ENCODE measurements at places on chromosomes 1 and 21.

DNA sequence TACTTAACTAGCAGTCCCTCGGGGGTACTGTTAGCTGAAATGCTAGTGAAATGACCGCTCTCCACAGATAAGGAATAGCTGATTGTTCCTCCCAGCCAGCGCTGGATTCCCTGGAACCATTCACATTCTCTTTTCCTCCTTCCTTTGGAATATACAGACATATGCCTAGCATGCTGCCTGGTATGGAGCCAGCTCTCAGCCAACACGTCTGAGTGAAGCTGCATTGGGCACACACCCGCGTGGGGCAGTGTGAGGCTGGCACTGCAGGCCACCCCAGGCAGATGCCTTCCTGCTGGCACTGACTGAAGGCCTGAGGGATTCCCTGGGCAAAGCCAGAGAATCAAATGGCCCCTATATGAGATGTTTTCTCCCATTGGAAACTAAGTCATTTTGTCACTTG is 66.7 kb downstream of the TLR5 start:
- no peak for DNase-seq

DNA sequence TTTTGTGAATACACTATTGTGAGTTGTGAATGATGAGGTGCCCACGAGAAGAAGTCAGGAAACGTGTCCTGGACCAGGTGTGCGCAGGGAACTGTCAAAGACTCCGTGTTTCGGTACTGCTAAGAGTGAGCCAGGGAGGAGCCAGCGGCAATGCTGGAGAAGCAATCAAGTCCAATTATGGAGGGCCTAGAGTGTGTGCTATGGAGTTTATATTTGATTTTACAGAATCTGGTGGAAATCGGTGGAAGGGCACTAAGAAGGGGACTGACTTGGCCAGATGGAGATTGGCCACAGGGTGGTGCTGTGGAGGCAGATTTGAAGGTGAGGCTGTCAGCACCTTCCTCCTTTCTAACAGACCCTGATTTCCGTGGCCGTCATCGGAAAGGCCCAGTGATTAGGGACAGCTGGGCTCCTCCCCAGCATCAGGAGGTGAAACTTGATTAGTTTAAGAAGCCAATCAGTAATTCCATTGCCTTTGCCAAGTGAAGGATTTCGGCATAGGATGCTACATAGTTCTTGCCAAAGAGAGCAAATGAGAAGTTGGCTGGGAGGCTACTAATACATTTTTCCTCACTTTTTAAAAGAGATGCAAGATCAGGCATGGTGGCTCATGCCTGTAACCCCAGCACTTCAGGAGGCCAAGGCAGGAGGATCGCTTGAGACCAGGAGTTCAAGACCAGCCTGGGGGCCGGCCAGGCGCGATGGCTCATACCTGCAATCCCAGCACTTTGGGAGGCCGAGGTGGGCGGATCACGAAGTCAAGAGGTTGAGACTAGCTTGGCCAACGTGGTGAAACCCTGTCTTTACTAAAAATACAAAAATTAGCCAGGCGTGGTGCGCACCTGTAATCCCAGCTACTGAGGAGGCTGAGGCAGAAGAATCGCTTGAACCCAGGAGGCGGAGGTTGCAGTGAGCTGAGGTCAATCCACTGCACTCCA is 7.0 kb downstream of the PTCH2 start:
- DNase-seq = peak; percentile 83

DNA sequence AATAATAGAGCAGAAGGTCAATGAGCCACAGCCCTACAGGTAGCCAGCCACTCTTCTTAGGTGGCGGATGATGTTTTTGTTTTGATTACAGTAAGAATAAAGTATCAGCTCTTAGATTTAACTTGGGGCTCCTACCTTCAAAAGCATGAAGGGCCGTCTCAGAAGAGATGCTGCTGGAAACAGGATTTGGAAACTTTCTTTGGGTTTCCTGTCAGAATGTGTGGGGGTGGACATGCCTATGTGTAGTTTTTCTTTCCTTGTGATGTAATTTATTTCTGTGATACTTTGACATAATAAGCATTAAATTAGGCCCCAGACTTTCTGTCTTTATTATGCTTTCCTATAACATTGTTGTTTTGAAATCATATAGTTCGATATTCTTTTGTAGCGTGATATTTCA is 1.5 kb downstream of the RAP1A start:
- no peak for DNase-seq

GRCh38 chr21:18940791-18941190 is 537.2 kb upstream of the TMPRSS15 start:
- no peak for DNase-seq

GRCh38 chr1:22855668-22856606 is 116.7 kb downstream of the LACTBL1 start:
- DNase-seq = peak; percentile 31

DNA sequence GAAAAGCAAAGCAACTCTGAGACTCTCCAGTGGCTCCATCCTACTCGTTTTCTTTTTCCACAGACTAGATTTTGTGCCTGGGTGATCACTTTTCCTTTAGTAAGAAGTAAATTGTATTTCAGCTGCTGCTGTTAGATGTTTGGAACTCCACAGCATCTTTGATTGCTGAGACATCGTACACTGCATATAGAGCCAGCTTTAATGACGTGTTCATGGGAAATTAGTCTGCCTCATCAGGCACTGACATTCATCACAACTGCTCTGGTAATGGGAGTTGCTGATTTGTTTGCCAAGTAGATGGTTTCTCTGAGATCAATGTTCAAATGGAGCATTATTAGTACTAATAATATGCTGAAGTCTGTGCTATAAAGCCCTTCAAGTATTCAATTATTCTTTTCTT is 573.8 kb upstream of the NR5A2 start:
- no peak for DNase-seq

GRCh38 chr1:166671627-166672026 is 167.6 kb upstream of the POGK start:
- no peak for DNase-seq

GRCh38 chr1:240293706-240294105 is 202.0 kb downstream of the FMN2 start:
- DNase-seq = no peak

GRCh38 chr1:15172405-15173259 is 19.1 kb downstream of the TMEM51 start:
- no peak for DNase-seq

GRCh38 chr1:71566413-71566812 is 485.6 kb upstream of the ZRANB2 start:
- no peak for DNase-seq

GRCh38 chr21:26457817-26458216 is 115.3 kb downstream of the CYYR1 start:
- no peak for DNase-seq

DNA sequence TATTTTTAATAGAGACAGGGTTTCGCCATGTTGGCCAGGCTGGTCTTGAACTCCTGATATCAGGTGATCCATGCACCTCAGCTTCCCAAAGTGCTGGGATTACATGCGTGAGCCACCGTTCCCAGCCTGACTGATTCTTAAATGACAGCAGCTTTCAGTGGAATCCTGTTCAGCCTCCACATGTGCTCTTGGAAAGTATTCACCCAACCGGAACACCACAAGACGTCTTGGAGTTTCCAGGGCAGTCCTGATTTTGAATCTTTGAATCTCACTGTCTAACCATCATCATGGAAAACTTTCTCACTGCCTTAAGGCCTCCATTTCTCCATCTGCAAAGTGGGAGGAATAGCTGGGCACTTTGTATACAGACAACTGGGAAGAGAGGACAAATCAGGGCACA is 58.1 kb upstream of the ITPKB start:
- no peak for DNase-seq

DNA sequence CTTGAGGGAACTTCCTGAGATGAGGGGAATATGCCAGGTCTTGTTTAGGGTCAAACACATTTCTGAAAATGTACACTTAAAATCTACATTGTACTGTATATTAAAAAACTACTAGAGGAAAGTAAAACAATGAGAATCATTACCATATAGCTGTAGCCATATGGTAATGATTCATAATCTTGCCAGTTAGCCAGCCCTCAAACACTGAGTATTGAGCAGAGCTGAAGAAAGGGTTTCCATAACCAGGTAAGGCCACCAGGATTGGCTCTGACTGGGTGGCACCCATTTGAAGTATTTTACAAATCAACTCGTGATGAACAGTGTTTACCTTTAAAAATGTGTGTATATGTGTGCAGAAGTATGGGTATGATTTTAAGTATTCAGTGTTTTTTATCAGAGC is 226.7 kb downstream of the SLC45A1 start:
- DNase-seq = no peak

DNA sequence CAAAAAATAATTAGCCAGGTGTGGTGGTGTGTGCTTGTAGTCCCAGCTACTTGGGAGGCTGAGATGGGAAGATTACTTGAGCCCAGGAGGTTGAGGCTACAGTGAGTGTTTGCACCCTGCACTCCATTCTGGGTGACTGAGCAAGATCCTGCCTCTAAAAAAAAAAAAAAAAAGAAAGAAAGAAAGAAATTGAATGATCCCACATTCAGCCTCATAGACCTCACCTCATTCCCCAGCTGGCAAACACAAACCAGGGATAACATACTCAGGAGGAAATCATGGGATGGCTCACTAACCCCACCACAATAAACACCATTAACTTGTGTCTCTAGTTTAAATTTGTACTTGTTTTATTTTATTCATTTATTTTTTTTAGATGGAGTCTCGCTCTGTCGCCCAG is 8.5 kb downstream of the ENSA start:
- no peak for DNase-seq

- no peak for DNase-seq
Measured at GRCh38 chr1:40971966-40972365, 7.5 kb upstream of the CTPS1 start.

- DNase-seq = no peak
Measured at GRCh38 chr1:20721117-20722061, 3.6 kb upstream of the KIF17 start.

- no peak for DNase-seq
Measured at GRCh38 chr1:183103577-183103976, 80.4 kb downstream of the LAMC1 start.

GRCh38 chr1:111628153-111628552 is 8.6 kb downstream of the RAP1A start:
- DNase-seq = no peak

GRCh38 chr1:27058966-27059669 is 46.5 kb upstream of the TENT5B start:
- DNase-seq = peak; percentile 85

- no peak for DNase-seq
Measured at GRCh38 chr1:39866767-39867166, 16.5 kb downstream of the TRIT1 start.

DNA sequence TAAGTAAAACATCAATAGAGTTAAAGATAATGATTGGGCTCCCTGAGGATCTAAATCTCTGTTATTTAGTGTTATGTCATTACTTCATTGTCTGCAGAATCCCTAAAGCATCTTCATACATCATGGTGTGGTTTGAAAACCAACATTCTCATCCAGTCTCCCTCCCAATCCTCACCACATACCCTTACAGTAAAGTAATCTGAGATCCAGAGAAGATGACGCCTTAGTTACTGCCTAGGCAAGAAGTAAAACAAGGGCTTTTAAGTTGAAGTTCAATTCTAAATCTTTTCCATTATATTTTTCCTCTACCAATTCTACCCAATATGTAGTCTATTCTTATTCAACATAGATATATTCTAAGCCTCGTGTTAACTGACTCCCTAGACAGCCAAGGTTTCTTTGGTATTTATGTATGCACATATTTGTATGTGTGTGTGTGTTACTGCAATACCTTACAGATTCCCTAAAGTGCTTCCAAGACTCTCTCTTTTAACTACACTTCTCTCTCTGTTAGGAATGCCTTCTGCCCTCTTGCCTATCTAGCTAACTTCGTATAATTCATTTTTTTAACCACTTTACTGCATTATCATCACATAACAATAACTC is 17.3 kb downstream of the DPH5 start:
- DNase-seq = no peak

DNA sequence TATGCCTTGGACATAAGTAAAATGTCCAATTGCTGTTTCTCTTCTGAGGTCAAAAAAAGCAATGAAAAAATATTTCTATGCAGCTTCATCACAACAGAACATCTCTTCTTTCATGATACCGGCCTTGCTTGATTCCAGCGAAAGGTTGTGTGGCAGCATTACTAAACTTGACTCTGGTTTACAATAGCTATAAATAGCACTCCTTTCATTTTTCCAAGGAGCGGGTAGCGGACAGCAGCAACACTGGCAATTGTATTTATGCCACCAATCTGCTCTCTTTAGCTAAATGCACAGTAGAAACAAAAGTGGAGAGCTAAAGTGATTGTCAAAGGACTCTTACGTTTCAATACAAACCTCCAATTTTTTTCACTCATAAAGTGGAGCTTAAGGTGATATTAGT is 7.5 kb upstream of the DAB1 start:
- no peak for DNase-seq

DNA sequence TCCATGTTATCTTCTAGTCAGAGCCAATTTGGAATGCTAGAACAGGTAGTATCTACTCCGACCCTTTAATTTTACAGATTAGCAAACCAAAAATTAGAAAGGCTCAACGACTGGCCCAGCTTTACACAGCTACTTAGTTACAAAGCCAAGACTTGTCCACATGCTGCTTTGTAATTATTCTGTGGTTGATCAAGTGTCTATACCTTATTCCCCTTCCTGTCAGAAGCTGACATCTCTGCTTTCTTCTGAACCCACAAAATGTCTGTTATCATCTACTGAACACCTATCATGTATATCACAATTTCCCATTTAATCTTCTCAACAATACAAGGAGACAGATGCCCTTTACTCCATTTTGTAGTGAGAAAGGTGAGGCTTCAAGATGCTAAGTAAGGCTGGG is 15.6 kb downstream of the TGFBR3 start:
- DNase-seq = no peak

- no peak for DNase-seq
Measured at GRCh38 chr1:8025671-8026144, 401 bp downstream of the ERRFI1 start.

DNA sequence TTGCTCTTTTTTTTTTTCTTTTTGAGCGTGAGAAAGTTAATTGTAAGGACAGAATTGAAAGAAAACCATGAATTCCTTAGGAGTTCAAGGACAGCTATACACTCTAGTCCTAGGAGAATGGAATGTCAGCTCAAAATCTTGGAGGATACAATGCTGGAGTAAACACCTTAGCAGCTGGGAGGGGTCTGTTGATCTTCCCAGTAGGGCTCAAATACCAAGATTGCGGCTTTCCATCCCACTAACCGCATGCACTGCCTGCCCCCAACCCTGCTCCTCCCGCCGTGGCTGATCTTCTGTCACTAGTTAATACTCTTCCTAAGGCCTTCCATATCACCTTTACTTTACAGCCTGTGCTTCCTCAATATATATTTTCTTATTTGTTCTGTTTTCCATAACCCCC is 2.6 kb upstream of the PDC start:
- no peak for DNase-seq

GRCh38 chr1:246213502-246213901 is 293.6 kb downstream of the SMYD3 start:
- no peak for DNase-seq

DNA sequence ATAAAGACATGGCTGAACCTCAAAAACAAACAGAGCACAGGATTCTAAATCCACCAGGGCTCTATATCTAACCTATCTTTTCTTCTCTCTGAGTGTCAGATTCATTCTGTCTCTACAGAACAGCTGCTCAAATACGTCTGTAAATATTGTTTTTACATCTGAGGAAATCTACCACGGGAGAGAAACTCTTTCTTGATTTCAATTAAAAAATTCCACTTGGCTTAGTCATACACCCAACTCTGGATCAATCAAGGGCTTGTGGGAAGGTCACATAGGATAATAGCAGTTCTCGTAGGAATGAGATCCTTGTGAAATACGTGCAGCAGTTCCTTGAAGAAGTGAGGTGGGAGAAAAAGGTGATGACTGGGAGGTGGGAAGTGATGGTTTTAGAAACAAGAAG is 1355.7 kb upstream of the ADGRL2 start:
- no peak for DNase-seq
